ENCODE measurements at places on chromosomes 5 and 9. TPM values are rescaled to one million over a fixed set of nuclear protein-coding genes. Genes with fewer than 3 reads are reported as not detected.
A peak's percentile ranks its signal among the peaks of the same experiment; 100 is the strongest.

DNA sequence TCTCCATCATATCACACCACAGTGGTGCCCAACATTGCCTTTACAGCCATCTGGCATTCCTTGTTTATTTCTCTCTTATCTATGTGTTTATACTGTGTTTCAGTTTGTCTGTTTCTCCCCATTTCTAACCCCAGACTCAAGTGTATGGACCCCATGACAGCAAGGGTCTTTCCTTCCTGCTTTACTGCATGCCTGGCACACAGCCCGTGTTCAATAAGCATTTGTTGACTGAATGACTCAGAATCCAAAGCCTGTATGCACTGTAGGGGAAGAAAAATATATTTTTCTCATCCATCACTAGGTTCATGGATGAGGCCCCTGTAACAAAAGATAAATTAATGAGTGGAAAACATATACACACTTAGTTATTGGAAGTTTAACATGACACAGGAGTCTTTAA is 190.8 kb upstream of the SEMA6A start:
- no peak for DNase-seq

Gene FBN2
- 88.3 TPM for total RNA-seq

- peak; percentile 90 for DNase-seq
Measured at GRCh38 chr5:84688566-84688965, 303.9 kb upstream of the EDIL3 start.

DNA sequence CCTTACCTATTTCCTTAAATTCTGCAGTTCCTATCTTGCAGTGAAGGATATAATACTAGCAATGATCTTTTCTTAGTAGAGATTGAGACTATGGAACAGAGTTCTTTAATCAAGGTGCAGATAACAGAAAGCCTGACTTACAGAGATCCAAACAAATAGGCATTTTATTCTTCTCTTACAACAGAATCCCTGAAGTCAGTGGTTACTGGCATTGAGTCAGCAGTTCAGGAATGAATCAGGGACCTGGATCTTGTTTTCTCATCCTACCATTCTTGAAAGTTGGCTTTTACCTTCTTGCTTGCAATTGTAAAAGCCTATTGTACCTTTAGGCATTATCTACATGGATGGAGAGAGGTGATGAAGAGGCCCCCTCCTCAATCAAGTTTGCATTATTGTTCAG is 47.5 kb upstream of the TLE4 start:
- no peak for DNase-seq

- no peak for DNase-seq
Measured at GRCh38 chr9:124218438-124218982, 39.2 kb upstream of the NEK6 start.
